ENCODE measurements at places on chromosomes 12 and 14.

DNA sequence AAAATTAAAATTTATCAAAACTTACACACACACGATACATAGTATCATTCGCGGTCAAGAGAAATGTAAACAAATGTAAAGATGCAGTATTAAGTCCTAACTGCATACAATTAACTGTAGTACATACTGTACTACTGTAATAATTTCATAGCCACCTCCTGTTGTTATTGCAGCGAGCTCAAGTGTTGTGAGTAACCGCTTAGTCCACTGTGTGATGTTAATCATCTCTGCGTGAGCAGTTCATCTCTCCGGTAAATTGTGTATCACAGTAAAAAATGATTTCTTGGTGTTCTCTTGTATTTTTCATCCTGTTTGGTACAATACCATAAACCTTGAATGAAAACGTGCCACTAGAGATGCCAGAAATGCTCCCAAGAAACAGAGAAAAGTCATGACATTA lies 6.5 kb downstream of the EPS8 start:
- DNase-seq: no peak

DNA sequence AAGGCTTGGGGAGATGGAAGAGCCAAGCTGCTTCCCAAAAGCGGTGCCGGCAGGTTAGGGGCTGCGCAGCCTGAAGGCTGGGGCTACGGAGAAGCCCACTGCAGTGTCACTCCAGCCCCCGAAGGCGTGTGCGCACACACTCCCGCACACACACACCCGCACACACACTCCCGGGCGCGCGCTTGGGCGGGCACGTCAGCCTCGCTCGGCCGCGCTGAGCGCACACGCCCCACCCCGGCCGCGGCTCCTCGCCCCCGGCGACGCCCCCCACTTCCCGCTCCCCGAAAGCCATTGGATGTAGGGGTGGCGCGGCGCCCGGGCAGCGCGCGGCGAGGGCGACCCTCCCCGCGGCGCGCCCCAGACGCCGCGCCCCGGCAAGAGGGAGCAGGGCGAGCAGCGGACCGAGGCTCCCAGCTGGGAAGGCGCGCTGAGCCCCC lies at the start of gene KCNK10:
KCNK10 (minus strand) TSS at position 184 of the 437 bp plus-strand sequence. CDS start 471 bp downstream, outside the sequence.
- no peak for DNase-seq

DNA sequence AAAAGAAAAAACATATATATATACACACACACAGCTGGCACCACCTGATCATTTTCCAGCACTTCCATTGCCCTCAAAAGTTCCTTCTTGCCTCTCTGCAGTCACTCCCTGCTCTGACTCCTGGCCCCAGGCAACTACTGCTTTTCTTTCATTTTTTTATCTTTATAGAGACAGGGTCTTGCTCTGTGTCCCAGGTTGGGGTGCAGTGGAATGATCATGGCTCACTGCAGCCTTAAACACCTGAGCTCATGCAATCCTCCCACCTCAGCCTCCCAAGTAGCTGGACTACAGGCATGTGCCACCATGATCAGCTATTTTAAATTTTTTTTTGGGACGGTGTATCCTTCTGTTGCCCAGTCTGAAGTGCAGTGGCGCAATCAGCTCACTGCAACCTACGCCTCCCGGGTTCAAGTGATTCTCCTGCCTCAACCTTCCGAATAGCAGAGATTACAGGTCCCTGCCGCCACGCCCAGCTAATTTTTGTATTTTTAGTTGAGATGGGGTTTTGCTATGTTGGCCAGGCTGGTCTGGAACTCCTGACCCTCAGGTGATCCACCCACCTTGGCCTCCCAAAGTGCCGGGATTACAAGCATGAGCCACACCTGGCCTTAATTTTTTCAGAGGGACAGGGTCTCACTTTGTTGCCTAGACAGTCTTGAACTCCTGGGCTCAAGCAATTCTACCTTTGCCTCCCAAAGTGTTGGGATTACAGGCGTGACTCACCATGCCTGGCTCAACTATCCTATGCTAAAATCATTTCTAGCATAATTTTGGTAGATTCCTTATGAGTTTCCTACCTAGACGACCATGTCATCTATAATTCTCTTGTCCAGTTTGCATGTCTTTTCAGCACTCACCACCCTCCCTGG lies 7.8 kb downstream of the HSP90AA1 start:
- DNase-seq: no peak

DNA sequence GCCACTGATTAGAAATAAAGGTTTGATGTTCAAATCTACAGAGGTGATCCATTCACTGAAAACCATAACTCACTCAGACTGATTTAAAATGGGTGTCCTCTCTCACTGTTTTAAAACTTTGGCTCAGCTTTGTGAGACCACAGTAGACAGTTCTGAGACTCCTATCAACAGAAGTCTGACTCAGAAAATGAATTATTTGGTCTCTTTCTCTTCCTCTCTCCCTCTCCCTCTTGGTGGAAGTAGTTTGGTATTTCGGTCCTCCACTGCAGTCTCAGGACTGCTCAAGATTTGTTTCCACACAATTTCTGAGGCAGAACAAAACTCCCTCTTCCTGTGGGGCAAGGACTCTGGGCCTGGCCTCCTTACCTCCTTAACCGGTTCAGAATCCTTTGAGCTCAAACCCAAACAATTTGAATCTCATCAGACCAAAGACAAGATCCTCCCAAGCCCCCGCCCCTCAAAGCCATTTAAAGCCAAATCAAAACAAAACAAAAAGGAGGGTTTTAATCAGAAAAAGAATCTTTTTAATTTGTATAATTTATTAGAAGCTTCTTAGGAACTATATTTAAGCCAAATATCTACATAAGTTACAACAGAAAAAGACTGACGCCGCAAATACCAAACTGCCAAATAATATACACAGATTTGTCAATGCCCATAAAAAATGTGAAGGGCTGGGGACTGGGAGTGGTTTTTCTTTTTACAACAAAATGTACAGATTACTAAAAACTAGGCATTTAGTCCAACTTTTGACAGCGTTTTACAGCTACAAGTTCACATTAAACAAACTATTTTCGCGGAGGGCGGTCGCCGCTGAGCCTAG lies 3.9 kb downstream of the NKX2-1 start:
- DNase-seq: no peak

- DNase-seq: no peak
These were observed 50.3 kb upstream of the TMX1 start for GRCh38 chr14:51189600-51190376.

DNA sequence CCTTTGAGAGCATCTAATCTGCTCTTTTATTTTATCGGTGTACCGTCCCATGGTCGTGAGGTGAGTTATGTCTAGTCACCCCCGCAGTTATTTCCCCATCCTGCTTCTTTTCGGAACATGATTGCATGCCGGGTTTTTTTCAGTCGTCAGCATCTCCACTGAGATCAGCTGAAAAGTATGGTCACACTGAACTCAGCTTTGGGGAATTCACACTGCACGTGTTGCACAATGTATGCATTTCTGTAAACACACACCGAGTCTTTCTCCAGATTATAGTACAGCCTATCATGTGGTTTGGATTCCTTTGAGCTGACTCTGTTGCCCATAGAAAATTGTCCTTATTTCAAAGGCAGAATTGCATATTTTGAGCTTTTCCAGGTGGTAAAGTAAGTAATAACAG lies 24.6 kb downstream of the PLXNC1 start:
- no peak for DNase-seq

DNA sequence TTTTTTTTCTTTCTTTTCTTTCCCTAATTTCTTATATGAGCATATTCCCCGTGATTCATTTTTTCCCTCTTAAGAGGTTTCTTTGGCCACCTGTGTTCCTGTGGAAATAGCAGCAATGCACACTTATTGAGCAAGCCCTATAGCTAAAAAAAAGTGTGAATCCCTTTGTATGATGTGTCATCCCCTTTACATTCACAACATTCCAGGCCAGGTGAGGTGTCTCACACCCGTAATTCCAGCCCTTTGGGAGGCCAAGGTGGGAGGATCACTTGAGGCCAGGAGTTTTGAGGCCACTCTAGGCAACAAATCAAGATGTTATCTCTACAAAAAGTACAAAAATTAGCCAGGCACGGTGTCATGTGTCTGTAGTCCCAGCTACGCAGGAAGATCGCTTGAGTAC lies 700.4 kb upstream of the TBX3 start:
- no peak for DNase-seq

GRCh38 chr12:110732572-110732971 lies 10.1 kb downstream of the PPP1CC start:
- DNase-seq: no peak
